ENCODE measurements at places on chromosomes 7 and 10.

- ATAC-seq: no peak
Observed at GRCh38 chr7:80611779-80612178, 26.7 kb upstream of the CD36 start.

DNA sequence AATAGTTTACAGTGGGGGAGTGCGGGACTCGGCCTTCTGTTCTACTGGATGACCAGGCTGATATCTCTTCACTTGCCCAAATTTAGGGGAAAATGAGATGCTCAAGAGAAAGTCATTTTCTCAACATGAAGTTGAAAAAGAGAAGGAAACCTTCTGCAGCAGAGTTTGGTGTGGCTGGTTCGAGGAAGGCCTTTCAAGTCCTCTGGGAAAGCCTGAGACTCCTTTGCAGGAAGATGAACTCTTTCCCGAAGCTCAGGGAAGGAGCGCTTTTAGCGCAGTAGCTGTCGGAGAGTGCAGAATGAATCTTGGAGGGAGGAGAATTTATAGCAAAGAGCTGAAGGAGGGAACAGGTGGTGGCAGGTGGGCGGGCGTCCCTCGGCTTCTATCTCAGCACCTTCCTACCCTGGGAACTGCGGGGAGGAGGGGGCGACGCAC, at the start of gene ATOH7:
Gene ATOH7, minus strand, starts transcription at position 297 of the 435 bp plus-strand sequence. CDS start 436 bp downstream, outside the sequence.
- ATAC-seq: no peak

- ATAC-seq: peak; percentile 72
Observed at GRCh38 chr10:26739071-26739631, 41.6 kb downstream of the PDSS1 start.

- ATAC-seq: no peak
Observed at GRCh38 chr7:47720141-47720906, 138.4 kb upstream of the TNS3 start.

DNA sequence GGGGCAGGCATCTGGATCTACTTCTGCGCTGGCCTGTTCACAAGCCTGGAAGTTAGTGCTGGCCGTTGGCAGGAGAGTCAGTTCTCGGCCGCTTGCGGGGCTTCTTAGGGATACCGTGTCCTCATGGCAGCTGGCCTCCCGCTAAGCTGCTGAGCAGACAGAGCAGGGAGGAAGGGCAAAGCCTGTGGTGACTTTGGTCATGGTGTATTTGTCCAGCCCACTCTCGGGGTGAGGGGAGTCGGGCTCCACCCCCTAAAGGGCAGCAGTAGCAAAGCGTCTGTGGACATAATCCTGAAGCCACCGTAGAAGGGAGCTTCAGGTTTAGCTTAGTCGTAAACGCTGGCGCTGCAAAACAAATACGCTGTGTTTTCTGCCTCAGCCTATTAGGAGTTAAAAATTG, 12.2 kb downstream of the UBE3C start:
- ATAC-seq: no peak

- ATAC-seq: peak; percentile 86
Observed at GRCh38 chr7:105345003-105345402, 43.7 kb downstream of the SRPK2 start.

DNA sequence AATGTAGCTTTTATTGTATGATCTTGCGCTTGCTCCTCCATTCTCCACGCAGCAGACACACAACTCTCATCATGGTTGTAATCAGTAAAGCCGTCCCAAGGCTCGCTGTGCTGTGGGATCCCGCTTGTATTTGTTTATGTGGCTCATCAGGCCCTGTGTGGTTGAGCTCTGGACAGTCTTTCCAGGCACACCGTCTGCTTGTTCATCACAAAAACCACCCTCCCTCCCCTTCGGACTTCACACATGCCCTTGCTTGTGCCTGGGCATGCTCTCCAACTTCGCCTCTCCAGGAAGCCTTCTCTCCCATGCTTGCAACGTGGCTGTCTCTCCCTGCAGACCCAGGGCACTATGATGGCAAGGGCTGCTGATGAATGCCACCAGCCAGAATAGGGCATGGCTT, 62.4 kb downstream of the HK1 start:
- ATAC-seq: no peak

DNA sequence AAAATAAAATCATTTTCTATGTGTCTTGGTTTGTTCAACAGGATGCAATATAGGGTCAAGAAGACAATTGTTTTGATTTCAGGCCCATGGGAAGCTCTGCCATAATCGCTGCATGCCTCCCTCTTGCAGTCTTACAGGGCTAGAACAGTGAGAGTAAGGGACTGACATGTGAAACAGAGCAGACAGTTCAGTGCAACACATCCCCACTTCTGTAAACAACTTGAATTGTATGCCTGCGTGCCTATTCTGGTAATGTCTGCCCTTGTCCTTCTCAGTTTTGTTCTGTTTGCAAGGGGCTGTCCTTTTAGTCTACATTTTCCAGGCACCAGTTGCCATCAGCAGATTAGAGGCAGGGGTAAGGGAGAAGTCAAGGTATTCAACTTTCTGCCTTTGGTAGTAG, 34.8 kb upstream of the GPR37 start:
- no peak for ATAC-seq

Measured in activated T-helper 17 cell treated with anti-CD3 and anti-CD28 coated beads, Interleukin-2, amount 50 U/mL, for 72 hours (primary cell).